ENCODE measurements at places on chromosomes 7 and 10.

DNA sequence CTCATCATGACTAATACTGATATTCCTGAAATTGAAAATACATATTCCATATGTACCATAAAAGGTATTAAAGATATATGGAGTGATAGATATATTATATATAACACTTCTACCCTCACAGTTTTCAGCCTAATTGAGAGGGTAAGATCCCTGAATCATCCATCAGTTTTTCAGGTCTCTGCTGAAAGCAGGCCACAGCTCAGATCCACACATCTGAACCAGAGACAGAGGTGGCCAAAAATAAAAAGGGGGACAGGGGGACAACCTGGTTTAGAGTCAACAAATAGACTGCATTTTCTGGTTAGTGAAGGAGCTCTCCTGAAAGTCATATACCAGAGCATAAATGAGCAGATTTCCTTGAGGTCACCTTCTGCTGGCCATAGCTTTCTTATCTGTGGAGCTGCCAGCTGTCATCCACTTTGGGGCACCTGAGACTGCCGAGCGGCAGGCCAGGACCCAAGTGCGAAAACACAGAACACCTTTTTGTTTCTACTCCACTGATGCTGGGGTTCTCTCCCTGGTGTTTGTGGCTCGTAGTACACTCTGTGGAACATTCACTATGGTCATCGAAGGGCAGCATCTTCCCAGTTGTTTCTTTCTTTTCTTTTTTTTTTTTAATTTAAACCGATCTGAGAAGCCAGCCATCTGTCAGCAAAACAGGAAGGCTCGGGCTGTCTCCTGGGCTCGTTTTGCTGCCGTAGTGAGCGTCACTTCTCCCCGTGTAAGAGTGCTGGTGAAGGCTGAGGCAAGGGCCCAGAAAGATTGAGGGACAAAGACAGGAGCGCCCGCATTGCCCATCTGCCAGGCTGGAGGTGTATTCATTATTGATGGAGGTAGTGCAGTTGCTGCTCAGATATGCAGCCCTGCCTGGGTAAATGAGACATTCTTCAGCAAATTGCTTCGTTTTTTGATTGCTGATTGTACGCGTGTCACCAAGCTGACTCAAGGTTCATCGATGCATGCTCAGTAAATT is 13.5 kb downstream of the IKZF1 start:
- no peak for DNase-seq

- DNase-seq: peak; percentile 83
These were observed 121.8 kb downstream of the SGMS1 start for GRCh38 chr10:50501924-50502452.

DNA sequence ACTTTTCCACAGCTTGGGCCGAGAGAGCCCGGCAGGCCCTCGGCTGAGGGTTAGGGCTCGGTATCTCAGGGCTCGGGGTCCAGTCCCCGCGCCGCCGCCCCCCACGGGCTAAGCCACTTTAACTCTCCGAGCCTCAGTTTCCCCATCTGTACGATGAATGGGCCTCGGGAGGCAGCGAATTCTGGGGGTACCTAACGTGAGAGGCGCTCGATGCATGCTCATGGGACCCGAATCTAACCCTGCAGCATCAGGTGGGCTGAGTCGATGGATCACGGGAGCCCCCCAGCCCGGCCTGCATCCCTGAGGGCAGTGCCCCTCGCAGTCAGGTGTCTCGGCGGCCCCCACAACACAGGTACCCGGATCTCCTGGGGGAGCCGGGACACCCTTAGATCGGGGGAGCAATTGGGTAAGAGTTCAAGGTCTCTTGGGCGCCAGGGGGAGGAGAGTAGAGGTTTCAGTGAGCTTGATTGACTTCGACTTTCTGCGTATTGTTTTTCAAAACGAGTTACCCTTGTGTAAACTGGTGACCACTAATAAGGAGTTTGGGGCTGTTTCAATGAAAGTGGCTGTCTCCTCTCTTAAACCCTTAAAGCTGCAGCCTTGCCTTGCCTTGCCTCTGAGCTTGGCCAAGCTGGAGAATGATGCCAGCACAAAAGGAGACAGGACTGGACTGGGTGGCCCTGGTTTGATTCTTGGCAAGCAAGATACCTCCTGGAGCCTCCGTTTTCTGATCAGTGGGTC is 631 bp downstream of the POR start:
- DNase-seq: peak; percentile 56

DNA sequence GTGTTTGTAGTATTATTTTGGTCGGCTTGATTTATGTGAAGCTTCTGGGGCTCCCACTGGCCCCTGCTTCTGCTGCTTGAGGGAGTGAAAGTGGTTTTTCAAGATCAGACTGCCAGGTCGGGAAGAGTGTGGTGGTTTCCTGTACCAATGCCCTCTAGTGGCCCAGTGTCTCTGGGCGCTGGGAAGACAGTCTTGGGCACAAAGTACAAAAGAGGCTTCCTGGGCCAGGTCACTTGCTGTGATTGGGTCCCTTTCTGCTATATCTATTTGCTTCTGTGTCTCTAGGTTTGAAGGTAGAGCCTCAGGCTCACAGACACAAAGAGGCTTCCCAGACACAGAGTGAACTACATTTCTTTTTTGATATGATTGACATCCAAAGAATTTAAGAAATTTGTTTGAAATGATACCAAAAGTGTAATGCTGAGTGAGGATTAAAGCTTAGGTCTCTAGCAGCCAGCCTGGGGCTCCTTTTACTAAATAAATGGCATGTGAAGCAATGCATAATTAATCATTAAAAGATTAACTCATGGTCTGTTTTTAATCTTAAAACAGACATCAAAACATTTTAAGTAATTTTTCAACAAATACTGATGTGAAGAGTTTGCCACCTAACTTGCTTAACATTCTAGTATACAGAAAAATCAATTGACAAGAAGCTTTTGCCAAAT is 36.3 kb downstream of the ABCB1 start:
- DNase-seq: peak; percentile 44

GRCh38 chr7:81488210-81488609 is 281.6 kb downstream of the HGF start:
- DNase-seq: no peak

DNA sequence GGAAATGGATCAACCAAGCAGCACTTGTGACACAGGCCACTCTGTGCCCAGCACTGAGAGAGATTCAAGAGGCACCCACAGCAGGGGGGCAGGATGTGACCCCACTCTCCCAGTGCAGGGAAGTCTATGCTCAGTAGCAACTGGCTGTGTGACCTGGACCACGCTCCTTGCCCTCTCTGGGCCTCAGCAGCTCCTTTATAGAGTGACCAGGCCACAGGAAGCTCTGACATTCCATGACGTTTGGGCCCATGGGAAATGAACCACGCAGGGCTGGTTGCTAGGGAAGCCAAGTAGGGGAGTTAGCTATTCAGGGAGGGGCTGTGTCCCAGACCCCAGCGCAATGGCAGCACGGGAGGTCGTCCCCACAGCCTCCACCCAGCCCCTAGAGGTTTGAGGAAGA is 232.6 kb downstream of the USP6NL start:
- no peak for DNase-seq

- DNase-seq: no peak
These were observed 27.2 kb upstream of the ZNF273 start for GRCh38 chr7:64875658-64876406.

All from MM.1S (cell line).